ENCODE measurements at places on chromosomes 6 and 20.

GRCh38 chr6:32763421-32763820 lies at the start of gene HLA-DQB2:
Gene HLA-DQB2 (minus strand): TSS chr6:32763532. CDS start chr6:32763470, 62 bp downstream.
- DNase-seq: no peak

DNA sequence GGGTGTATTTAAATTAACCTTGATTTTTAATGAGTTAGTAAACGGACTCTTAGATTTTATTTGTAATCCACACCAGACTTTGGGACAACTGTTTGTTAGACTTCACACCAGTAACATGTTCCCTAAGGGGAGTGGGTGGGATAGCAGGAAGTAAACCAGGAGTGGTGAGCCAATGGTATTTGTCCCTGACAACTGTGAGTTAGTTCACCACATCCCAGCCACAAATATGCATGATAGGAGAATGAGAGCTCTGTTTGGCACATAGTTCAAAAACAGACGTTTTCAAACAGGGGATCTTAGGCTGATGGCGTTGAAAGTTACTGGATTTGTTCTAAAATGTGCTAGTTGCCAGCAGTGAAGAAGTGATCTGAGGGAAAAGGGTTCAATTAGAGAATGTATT lies 18.7 kb upstream of the COL10A1 start:
- no peak for DNase-seq

- no peak for DNase-seq
These were observed 30.9 kb upstream of the RIMS1 start for GRCh38 chr6:71855406-71855805.

GRCh38 chr6:48535582-48536009 lies 424.6 kb upstream of the PTCHD4 start:
- DNase-seq: no peak

DNA sequence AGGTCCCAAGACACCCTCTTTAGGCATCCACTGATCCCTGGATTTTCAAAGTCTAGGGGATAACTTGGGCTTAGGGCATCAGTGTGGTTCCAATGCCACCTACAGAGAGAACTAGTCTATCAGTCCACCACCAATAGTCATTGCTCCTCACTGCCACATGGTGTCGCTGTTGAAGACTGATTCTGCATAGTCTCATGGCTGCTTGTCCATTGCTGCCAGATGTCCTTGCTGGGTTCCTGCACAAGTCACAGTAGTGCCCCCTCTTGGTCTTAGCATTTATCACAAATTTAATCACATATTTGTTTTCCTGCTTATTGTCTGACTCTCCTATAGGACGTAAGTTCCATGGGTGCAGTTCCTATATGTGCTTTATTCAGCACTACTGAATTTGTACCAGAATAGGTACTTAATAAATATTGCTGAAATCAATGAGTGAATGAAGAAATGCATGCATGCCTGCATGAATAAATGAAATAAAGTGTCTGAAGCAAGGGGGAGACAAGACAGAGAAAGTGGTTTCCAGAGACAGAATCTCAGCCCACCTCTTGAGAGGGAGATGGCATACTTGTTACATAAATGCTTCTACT lies 45.9 kb upstream of the RALY start:
- no peak for DNase-seq

DNA sequence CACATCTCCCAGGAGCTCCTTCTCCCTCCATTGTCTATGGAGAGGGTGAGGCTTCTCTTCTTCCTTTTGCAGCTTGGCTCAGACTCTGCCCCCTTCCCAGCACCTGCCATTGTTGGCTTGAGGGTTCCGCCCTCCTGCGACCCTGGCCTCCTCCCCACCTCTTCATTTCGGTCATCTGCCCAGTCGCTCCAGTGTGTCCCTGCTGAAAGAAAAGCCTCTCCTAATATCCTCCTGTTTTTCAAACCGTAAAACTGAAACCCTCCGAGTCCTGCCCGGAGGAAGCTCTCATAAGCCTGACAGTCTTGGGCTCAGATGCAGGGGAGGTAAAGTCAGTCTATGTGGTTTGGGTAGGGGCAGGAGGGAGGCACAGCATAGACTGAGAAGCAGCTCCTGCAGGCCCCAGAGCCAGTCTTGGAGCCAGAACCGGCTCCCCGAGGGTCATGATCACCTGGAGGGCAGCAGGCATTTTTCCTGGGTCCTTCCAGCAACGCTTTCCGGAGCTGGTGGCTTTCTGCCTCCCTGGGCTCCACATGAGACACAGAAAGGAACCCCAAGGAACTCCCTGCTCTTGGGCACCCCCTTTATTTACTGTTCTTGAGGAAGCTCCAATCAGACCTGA lies 235.1 kb downstream of the SMOC2 start:
- DNase-seq: no peak

- DNase-seq: no peak
These were observed 117.6 kb upstream of the ADGRF1 start for GRCh38 chr6:47159763-47160162.

DNA sequence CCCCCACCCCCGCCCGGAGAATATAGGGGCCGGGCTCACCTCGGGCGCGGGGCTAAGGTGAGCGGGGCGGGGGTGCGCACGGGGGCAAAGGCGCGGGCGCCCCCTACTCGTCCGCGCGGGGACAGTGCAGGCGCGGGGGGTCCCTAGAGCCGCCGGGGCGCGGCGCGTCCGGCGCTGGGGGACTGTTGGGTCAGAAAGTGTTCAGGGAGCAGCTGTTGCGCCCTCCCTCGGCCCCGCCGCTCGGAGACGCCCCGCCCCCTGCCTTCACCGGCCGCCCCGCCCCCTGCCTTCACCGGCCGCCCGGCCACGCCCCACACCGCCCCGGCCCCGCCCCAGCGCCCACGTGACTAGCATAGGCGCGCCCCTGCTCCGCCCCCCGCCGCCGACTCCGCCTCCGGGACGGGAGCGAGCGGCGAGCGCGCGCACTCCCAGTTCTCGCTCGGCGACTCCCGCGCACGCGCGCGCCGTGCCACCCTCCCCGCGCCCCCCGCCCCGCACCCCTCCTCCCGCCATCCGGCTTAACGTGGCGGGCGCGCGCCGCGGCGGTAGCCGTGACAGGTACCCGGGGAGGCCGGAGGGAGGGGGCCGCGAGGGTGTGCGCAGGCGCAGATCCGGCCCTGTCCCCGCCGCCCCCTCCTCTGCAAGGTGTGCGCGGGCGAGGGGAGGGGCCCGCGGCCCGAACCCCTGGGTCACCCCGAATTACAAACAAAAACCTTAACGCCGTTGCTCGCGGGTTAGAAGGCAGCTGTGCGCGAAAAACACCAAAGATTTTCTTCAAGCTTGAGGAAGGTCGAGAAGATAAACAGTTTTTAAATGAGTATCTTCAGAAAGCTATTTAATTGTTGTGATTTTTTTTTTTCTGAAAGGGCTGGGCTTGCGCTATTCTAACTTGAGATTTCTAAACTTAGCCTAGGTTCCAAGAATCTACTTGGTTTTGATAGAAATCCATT lies 704 bp upstream of the ZNF217 start:
- peak; percentile 99 for DNase-seq

DNA sequence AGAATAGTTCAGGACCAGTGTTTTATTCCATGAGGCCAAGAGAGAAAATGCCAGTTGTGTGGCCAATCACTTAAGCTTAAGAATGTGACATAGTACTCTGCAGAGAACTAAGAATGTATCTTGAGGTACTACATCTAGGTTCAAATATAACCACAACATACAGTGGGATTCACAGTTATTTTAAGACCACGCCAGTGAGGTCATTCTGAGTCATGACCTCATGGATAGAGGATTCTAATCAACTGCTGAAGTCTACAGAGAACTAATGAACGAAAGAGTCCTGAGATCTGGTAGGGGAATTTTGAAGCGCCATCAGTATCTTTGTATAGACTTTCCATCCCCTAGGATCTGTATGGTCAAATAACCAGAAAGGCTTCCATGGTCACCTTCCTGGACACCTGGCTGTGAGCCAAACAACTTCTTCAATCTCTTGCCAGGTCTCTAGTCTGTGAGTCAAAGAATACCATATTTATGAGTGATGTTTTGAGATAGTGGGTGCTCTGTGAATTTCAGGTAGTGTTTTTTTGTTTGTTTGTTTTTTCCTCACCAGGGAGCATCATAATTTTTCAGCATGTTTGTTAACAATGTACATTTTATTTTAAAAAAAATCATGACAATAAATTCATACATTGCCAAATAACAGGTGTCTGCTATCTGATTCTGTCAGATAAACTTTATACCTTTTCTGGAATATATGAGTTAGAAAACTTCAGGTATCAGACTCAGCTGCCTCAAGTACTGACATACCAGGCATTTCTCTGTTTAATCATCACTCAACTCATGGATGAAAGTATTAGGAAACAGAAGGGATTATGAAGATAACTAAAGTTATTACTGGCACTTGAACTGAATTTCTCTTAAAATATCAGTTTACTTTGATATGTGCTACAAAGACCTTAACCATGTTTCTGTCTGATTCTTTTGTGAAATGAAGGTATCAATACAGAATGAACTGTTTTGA lies 217.9 kb downstream of the PLCB4 start:
- no peak for DNase-seq
